Inflammatory macrophage treated with lipopolysaccharide for 1 hour (primary cell): ENCODE measurements at places on chromosomes 6 and 20.
A peak's percentile ranks its signal among the peaks of the same experiment; 100 is the strongest.

- DNase-seq: no peak
These were observed 105.8 kb downstream of the JARID2 start for GRCh38 chr6:15351631-15352030.

DNA sequence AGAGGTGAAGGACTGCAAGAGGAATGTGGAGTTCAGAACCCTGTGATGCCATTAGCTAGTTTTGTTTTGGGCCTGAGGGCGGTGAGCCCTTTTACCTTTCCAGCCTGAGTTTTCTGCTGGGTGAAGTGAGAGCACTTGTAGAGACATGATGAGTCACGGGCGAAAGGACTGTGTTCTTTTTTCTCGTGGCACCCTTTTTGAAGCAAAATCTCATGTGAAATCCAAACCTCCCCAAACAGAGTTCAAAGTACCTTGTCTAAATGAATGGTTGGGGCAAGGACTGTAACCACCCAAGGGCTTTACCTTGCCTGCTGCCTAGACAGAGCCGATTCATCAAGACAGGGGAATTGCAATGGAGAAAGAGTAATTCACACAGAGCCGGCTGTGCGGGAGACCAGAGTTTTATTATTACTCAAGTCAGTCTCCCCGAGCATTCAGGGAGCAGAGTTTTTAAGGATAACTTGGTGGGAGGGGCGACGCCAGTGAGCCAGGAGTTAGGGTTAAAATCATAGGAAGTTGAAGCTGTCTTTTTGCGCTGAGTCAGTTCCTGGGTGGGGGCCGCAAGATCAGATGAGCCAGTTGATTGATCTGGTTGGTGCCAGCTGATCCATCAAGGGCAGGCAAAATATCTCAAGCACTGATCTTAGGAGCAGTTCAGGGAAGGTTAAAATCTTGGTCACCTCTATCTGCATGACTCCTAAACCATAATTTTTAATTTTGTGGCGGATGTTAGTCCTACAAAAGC is 25.8 kb downstream of the SAMD5 start:
- no peak for DNase-seq

- DNase-seq: no peak
These were observed 117.9 kb downstream of the SGK1 start for GRCh38 chr6:134199848-134200606.

DNA sequence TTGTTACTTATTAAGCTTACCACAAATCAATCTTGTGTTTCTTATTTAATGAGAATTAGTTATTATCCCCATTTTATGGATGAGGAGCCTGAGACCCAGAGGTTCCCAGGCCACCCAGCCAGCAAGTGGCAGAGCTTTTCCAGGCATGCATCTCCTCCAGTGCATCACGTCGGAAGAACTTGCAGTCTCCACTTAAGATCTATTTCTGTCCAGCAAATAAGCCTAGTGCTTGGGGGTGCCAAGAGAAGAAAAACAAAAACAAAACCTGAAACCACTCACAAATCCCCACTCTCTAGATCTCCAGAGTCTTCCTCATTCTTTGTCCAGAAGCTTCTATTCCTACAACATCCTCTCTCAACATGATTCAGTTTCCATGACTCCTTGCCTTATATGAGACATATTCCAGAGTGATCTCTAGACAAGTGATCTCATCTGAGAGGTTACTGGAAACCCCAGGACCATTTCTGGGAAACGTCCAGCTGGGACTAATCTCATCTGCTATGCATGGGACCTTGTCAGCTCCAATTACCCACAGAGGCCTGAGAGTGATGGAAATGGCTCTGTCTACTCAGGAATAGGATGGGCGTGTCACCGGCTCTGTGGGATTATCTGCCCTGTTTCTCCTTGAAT is 4.1 kb downstream of the GUCA1B start:
- DNase-seq: no peak

DNA sequence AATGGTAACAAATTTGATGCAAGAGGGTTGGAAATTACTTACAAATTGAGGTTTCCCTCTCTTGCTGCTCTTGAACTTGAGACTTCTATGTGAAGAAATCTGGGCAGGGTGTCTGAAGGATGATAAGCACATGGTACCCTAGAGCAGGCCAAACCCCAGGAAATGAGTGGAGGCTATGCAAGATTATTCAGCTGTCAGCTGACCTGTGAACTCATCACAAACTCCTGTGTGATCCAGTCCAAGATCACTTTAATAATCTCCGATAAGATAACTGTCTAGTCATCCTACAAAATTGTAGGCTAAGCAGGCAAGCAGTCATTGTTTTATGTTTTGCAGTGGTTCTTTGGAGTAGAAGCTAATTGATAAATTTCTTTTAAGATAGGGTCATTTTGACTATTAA is 213.1 kb downstream of the BTBD3 start:
- DNase-seq: no peak

DNA sequence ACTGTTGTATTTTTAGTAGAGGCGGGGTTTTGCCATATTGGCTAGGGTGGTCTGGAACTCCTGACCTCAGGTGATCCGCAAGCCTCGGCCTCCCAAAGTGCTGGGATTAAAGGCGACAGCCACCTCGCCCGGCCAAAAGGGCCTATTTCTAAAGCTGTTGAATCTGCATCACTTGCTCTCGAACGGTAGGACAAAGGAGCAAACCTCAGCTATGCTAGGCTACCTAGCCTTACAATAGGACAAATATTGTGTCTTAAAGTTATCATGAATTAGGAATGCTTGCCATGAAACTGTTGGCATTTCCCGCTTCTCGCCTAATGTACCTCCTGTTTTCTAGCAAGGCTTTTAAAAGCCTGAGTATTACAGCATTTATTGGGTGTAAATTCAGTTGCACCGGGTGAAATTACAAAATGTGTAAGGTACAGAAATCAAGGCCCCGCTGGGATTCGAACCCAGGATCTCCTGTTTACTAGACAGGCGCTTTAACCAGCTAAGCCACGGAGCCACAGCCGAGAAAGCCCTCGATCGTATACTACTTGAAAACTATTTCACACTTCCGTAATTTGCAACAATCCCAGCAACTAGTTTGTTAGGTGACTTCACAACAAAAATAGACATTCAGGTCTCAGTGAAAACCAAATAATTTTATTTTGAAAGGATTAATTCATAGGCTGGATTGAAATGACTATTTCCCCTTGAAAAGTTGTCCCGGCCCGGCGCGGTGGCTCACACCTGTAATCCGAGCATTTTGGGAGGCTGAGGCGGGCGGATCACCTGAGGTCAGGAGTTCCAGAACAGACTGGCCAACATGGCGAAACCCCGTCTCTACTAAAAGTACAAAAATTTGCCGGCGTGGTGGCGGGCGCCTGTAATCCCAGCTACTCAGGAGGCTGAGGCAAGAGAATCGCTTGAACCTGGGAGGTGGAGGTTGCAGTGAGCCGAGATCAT is 211.6 kb upstream of the ZNF184 start:
- peak; percentile 58 for DNase-seq

DNA sequence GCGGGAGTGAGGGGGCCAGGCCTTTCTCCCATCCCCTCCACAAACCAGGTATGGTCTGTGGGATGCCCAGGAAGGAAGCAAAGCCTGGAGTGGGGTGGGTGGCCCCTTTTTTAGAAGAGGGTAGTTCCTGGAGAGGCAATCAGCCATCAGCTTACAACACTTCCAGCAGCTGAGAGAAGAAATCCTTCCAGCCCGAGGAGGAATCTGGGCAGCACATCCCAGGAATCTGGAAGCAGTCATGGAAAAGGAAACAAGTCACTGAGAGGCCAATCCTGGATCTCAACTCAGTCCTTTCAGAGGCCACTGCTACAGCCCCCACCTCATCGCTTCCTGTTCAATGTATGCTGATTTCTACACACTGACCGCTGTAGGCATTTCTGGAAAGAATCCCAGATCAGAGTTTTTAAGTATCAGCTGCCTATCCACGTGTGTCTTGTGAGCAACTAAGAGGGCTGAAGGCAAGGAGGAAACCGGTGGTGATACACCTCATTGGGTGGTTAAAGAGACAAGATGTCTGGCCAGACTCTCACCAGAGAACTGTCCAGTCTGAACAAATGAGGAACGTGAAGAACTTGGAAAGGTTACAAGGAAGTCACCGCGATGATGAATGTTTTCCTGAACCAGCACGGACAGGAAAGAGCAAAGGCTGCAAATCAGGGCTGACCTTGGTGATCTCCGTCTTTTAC is 92.9 kb upstream of the SHLD1 start:
- peak; percentile 74 for DNase-seq

DNA sequence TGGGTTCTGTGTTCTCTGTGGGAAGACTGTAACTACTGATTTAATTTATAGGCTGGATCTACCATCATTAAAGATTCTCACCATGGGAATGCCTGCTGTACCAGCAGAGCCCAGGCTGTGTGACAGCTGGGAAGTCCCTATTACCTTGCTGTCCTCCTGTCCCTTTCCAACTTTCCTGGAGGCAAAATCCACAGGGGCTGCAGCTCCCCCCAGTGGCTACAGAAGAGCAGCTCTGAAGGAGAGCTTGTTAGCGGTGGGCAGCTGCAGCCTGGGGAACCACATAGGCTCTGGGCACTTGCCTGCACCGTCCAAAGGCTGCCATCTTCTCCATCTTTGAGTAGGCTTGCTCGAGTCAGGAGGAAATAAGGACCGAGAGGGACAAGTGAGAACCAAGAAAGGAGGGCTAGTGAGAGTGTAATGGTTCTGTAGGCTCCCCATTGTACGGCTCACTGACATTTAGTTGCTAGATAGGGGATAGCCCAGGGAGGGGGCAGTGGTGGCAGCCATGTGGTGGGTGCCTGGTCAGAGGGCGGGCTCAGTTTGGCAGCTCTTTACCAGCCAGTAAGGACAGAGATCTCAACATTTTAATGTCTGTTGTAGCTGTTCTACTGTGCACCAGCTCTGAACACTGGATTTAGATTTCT is 155.1 kb upstream of the MLIP start:
- peak; percentile 6 for DNase-seq

GRCh38 chr6:12246900-12247299 is 43.3 kb upstream of the EDN1 start:
- DNase-seq: no peak

- no peak for DNase-seq
These were observed 101.6 kb downstream of the HIVEP2 start for GRCh38 chr6:142843361-142843760.

GRCh38 chr20:51531141-51531710 is 11.3 kb downstream of the NFATC2 start:
- DNase-seq: peak; percentile 79

DNA sequence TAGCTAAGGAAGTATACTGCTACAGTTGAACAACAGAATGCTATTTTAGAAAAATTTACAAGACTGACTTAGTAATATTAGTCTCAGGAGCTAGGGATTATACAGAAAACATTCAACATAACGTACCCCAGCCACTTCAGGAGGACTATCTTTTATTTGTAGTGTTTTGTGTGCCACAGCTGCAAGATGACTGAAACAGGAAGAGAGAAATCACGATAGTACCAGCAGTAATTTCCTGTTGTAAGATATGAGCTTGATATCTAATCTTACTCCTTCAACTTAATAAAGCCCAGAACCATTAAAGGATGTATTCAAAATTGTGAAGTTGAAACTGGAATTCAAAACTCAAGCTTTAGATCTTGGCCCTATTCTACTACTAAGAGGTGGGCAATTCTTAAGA is 42.1 kb downstream of the SLC35A1 start:
- DNase-seq: no peak
